ENCODE measurements at places on chromosomes 7 and 10. TPM values are rescaled to one million over a fixed set of nuclear protein-coding genes. Genes with fewer than 3 reads are reported as not detected.

- H3K4me1 ChIP-seq = peaks cover 3% of the 10 kb centered on the region
- no peaks in the 10 kb centered on the region for H3K36me3 ChIP-seq
- H3K27me3 ChIP-seq = no peaks in the 10 kb centered on the region
- no peak overlapping the region for H3K27ac ChIP-seq
- H3K4me3 ChIP-seq = no peak overlapping the region
These were observed 560.5 kb upstream of the GALNT17 start for GRCh38 chr7:70571403-70571934.

Gene COL13A1
- total RNA-seq = not detected

DNA sequence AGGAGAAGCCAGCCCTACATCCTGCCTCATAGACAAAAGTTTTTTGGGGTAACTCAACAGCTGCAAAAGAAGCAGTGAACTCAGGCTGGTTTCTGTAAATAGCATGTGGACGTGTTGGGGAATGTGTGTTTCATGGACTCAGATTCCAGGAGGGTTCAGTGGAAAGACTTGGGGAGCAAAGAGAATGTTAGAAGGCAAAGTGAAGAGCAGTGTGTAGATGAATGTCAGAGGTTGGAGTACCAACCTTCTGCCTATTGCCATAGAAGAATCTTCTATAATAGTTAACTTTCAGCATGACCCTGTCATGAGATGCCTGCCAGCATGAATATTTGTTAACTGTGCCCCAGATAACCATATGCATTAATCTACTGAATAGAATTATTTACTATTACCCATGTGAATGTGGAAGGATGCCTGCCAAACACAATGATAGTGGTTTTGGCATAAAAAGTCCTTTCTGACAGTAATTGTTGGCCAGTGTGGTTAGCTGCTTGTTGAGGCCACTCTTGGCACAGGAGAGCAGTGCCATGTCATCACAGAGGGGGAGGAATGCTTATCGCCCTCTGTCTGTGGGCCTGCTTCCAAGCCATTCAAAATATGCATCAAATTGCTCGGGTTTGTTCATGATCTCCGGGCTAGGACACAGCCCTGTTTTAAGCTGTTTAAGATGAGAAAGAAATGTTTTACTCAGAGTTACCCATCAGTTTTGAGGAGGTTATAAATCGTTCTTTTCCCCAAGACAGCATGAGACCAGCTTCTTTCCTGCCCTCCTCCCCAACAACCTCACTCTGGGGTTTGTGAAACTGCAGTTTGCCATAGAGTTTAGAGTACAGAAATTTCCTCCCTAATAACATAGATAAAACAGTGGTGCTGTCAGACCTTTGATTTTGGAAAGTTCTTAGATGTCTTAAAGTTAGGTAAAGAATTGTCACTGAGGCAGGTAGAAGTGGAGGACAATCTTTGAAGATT lies 165.3 kb downstream of the WNT2 start:
- DNase-seq = peak; percentile 29
- no peak overlapping the region for H3K27ac ChIP-seq
- no peaks in the 10 kb centered on the region for H3K27me3 ChIP-seq
- H3K4me1 ChIP-seq = no peaks in the 10 kb centered on the region
- no peak overlapping the region for H3K4me3 ChIP-seq

DNA sequence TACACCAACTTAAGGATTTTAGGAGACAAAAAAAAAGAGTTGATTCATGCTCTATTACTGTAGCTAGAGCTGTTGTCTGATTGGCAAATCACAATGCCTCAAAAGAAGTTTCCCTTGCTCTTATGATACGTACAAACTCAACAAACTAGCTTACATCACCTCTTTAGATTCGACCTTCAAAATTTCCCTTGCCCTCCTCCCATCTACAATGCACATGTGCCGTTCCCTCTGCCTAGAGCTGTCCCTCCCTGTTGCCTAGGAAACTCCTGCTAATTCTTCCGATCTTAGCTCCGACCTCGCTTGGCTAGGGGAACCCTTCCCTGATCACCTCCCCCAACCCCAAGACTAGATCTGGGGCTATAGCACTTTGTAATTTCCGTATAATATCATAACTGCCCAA lies 55.4 kb downstream of the MAP3K8 start:
- H3K27ac ChIP-seq = no peak overlapping the region
- H3K36me3 ChIP-seq = no peaks in the 10 kb centered on the region
- H3K4me3 ChIP-seq = no peak overlapping the region
- H3K4me1 ChIP-seq = peaks cover 9% of the 10 kb centered on the region
- DNase-seq = no peak
- H3K27me3 ChIP-seq = no peaks in the 10 kb centered on the region

GRCh38 chr7:158685693-158686092 lies 18.9 kb downstream of the NCAPG2 start:
- no peaks in the 10 kb centered on the region for H3K4me1 ChIP-seq
- H3K27ac ChIP-seq = no peak overlapping the region
- DNase-seq = no peak
- peaks cover 97% of the 10 kb centered on the region for H3K36me3 ChIP-seq
- H3K4me3 ChIP-seq = no peak overlapping the region
